ENCODE measurements at places on chromosomes 12 and 14. TPM values are rescaled to one million over a fixed set of nuclear protein-coding genes. Genes with fewer than 3 reads are reported as not detected.

DNA sequence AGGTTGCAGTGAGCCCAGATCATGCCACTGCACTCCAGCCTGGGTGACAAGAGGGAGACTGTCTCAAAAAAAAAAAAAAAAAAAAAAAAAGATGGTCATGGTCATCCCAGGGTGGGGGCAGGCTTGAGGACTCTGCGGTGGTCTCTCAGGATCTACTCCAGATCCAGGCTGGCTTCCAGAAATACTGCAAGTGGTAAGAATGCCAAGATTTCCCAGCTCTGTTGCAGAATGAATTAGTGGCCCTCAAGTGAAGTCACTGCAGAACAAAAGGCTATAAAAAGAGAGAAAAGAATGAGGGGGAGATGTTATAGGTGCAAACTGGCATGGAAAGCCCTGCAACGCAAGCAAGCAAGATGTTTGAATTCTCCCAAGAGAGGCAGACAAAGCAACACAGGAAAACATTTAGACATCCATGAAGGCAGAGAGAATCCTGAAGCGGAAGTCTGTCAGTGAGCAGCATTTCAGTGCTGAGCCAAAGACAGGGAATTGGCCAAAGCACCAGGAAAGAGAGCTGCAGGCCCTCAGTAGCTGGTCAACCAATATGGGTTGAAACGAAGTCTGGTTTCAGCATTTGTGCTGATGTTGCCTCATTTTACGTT is 31.9 kb upstream of the ETFBKMT start:
- DNase-seq: no peak

DNA sequence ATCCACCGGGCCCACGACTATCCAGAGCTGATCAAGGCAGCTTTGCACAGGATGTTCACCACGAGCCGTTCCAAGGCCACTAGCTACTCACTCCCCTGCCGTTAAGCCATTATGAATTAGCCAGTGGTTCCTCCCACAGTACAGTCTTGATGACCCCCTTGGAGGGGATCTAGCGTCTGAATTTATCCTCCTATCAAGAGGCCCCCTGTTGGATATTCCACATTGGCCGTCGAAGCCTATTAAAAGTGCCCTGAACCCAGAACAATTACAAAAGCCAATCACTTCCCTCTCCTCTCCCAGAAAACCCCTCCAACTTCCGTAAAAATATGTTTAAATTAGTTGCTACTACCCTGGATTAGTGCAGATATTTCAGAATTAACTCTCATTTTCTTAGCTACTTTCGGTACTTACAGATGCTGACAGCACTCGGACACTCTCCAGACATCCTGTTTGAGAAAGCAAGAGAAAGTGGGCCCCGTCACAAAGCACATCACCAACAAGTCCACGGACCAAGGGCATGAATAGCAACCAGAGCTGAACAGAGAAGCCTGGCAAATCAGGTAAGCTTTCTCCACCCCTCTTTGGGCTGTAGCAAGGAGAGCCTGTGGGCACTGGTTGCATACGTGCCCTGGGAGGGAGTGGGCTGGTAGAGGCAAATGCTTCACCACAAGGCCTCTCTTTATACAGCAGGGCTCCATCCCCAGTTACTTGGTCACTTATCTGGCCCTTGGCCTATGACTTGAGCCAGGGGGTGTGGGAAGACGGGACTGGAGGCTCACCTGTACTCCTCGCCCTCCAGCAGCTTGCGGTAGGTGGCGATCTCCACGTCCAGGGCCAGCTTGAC is 5.3 kb downstream of the KRT3 start:
- no peak for DNase-seq

DNA sequence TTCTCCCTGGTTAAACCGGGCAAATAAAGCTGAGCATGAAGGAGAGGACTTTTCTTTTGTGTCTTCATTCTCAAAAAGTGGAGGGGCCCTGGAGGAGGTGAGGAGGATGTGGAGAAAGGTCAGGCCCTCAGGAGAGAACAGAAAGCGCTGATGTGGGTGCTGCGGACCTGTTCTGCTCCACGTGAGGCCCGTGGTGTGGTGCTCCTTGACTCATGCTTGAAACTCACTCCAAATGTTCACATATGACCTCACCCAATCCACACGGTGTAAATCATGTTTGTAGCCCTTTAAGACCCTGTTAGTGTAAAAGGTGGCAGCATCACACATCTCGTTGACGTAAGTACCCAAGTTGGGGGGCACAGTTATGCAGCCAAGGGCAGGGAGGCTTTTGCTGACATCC is 126.2 kb downstream of the FOXN3 start:
- no peak for DNase-seq

BIN2 gene
- 196 TPM for polyA plus RNA-seq

GRCh38 chr12:8840938-8841633 is 18.7 kb downstream of the A2ML1 start:
- DNase-seq: no peak

DNA sequence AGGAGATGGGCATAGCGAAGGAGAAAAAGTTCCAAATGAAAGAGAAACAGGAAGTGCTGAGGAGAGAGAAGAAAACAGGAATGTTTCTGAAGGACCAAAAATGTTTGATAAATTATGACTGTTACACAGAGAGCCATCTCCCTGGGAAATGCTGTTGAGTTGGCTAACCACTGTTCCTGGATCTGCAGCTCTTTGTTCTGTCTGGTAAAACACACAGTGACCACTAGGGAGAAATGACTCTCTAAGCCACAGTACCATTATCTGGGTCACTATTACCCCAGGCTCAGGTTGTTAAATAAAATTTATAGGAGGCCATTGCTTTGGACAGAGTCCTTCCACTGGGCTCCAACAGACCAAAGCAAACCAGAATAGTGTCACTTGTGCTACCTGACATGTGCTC is 219.3 kb downstream of the CRADD start:
- DNase-seq: no peak

GRIP1 gene
- 0.18 TPM for polyA plus RNA-seq
